ENCODE measurements at places on chromosomes 5 and 9. TPM values are rescaled to one million over a fixed set of nuclear protein-coding genes. Genes with fewer than 3 reads are reported as not detected.

GRCh38 chr9:112028242-112029221 lies 131.9 kb downstream of the UGCG start:
- DNase-seq = no peak

Gene CAST
- 461 TPM for total RNA-seq

- no peak for DNase-seq
These were observed 689 bp downstream of the AK3 start for GRCh38 chr9:4740388-4740637.

Gene FLT4
- total RNA-seq = 5.5 TPM

DNA sequence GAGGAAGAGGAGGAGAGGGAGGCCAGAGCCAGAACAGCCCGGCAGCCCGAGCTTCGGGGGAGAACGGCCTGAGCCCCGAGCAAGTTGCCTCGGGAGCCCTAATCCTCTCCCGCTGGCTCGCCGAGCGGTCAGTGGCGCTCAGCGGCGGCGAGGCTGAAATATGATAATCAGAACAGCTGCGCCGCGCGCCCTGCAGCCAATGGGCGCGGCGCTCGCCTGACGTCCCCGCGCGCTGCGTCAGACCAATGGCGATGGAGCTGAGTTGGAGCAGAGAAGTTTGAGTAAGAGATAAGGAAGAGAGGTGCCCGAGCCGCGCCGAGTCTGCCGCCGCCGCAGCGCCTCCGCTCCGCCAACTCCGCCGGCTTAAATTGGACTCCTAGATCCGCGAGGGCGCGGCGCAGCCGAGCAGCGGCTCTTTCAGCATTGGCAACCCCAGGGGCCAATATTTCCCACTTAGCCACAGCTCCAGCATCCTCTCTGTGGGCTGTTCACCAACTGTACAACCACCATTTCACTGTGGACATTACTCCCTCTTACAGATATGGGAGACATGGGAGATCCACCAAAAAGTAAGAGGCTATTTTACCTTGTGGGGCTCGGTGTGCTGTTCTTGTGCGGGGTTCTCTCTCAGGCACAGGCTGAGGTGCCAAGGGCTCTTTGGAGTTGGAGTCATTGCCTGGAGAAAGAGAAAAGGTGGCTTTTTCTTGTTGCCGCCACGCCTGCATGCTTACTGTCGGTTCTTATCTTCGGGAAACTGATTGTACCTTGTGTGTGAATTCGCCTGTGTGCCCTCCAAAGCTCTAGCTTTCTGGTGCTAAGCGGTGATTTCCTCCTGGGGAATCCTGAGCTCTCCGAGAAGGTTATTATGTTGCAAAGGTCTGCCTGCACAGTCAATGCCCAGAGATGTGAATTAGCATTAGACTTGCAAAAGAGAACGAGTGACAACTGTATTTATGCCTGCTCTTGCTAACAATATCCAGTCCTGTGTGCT lies at the start of gene ISL1:
TSS of gene ISL1 (plus strand) at position 318 of the 991 bp plus-strand sequence. CDS start at position 542, 224 bp downstream.
- DNase-seq = no peak

DNA sequence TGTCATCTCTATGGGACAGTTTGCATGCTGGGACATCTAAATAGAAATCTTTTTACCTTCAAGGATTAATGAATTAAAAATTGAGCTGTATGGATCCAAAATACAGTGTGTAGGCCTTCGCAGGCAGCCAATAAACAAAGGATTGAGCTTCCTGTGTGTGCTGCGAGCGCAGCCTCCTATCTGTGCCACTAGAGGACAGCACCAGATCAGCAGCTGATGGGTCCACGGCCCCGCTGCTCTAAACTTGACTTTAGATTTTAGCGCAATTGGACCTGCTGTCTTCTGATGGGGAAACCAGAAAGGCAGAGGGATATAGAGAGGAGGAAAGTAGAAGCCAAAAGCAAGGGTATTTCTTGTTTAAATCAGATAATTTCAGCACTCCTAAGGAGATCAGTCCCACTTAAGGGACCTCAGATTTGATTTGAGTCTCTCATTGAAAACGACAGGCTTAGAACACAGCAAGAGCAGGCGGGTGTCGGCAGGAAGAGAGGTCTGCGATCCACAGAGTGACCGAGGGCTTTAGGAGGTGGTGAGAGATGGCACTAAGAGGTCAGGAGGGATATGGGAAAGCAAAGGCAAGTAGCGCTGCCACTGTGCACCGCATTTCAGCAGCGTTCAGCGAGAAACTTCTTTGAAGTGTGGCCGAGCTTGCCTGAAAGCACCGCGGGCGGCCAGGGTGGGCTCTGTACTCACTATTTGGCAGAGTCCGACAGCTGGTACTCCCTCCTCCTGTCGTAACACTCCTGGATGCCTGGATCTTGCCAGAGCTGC lies 214.3 kb downstream of the GNA14 start:
- peak; percentile 82 for DNase-seq
